CD4-positive, alpha-beta T cell treated with Interleukin-1 beta for 1 hour (primary cell): ENCODE measurements at places on chromosomes 5 and 9.

DNA sequence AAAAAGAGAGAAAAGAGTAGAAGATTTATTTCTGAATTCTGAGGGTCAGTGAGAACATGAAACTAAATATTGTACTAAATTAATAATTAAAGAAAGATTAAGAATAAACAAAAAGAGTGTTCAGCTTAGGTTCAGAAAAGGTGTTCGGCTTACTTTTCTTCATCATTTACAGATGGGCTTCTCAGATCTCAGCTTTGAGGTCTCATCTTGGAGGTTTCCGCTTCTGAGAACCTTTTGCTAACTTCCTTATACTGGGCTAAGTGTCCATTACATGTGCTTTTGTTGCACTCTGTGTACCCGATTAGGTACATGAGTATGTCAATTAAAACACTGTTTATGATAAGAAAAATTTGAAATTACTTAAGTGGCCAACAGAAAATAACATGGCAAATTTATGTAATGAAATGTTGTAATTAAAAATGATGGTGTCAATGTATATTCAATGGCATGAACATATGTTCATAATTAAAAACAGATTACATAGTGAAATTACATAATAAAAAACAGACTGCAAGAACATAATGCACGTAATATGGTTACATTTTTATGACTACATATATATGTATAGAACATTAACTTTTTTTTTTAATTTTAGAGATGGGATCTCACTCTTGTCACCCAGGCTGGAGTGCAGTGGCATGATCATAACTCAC lies 17.3 kb upstream of the ITGA1 start:
- no peak for DNase-seq

DNA sequence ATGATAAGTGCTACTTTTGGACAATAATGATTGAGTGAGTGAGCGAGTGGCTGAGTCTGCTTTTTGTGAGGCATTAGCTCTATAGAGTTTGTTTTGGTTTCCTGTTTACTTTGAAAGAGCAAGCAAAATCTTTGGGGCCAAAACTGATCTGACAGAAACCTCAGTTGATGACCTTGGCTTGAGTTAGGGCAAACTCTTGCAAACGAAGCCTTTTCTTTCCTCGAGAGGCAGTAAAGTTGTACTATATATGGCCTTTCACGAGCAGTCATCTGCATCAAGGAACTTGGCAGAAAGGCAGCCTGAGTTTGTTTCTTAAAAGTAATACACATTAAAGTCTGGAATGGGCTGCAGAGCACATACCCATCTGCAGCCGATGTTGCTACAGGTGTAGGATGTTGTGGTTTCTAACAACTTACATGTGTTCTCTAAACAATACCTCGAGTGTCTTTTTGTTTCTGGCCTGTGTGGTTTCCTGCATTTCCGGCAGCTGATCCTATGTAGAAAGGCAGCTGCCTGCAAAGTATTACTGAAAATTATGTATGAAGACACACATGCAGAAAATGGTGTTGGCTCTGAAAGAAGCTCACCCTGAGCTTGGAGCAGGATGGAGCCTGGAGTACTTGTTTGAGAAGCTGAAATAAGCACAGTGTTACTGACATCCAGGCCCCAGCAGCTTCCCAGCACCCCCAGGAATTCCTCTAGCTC lies 60.8 kb downstream of the FOXD1 start:
- peak; percentile 66 for DNase-seq

DNA sequence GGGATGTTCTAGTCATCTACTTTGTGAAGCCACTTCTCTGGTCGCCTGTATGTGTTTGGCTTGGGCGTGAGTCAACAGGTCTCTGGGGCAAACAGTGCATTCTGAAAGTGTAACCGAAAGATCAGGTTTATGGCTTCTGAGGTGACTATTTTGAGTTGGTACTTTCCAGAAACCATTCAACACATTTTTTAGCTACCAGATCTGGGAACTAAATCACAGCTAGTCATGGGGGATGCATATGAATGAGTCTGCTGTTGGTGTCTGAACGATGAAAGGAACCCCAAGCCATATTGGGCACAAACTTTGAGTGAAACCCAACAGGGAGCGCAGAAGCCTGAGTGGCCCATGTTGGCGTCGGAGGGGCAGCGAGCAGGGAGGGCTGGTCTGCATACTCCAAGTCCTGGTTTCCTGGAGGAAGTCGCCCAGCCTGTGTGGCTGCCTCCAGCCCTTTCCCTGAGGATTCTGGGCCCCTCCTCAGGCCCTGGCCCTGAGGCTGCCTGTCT lies 35.3 kb downstream of the UBE2QL1 start:
- no peak for DNase-seq

- DNase-seq = no peak
Observed at GRCh38 chr5:5436203-5436760, 13.8 kb downstream of the ICE1 start.

- DNase-seq = no peak
Observed at GRCh38 chr5:141951332-141951781, 6.6 kb downstream of the PCDH12 start.

DNA sequence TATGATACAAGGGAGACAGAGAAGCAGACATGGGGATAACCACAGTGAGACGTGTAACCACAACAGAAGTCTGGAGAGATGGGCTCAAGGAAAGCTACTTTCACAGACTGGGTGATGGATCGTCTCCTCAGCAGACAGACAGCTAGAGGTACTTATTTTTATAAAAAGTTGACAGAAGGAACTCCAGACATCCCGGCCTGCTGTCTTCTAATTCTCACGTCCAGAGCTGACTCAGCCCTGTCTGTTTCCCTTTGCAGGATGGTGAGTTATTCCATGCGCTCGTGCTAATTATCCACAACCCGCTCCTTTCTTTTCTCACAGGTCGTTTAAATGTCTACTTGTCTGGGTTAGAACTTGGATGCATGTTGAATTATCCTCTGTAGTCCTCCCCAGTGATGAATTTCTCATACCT lies 304.5 kb downstream of the CWC27 start:
- DNase-seq = no peak

- DNase-seq = no peak
Observed at GRCh38 chr5:149007174-149007573, 55.7 kb downstream of the SH3TC2 start.

- no peak for DNase-seq
Observed at GRCh38 chr5:6717687-6718086, 4.5 kb downstream of the TENT4A start.

DNA sequence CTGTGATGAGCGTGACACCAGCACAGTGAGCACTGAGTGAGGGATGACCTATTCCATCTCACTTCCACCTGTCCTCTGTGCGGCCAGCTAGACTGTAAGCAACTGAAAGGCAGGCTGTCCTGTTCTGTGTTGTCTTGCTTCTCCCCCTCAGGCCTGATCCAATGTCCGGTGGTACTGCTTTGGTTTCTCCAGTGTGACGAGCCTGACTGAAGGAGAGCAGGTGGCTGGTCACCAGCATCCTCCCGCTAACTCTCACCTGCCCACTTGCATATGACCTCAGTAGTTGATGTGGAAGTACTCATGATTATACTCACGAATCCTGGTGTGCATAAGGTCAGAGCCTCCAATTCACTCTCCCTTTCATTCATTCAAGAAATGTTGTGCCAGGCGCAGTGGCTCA lies 2.4 kb upstream of the SLC27A4 start:
- DNase-seq = no peak
